ENCODE measurements at places on chromosomes 5 and 9.

DNA sequence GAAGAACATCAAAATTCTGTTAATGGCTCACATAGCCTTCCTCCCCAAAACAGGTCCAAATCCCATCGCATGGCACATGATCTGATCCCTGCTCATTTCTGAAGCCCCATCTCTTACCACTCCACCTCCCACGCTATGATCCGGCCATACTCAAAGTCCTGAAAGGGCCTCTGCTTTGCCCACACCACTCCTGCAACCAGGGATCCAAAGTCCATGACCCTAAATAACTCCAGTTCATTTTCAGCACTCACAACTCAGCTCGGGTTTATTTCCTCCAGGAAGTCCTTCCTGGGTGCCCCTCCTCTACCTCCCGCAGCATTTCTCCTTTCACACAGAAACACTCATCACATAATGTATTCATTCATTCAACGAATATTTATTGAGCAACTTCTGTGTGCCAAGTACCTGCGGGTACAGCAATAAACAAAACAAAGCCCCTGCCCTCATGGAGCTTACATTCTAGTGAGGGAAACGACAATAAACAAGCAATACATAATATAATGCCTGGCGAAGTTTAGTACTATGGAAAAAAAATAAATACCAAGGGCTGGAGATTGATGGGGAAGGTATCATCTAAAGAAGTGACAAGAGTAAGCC lies 2.7 kb downstream of the TTLL11 start:
- DNase-seq: no peak

GRCh38 chr5:170749911-170750431 lies 33.6 kb upstream of the GABRP start:
- DNase-seq: no peak

DNA sequence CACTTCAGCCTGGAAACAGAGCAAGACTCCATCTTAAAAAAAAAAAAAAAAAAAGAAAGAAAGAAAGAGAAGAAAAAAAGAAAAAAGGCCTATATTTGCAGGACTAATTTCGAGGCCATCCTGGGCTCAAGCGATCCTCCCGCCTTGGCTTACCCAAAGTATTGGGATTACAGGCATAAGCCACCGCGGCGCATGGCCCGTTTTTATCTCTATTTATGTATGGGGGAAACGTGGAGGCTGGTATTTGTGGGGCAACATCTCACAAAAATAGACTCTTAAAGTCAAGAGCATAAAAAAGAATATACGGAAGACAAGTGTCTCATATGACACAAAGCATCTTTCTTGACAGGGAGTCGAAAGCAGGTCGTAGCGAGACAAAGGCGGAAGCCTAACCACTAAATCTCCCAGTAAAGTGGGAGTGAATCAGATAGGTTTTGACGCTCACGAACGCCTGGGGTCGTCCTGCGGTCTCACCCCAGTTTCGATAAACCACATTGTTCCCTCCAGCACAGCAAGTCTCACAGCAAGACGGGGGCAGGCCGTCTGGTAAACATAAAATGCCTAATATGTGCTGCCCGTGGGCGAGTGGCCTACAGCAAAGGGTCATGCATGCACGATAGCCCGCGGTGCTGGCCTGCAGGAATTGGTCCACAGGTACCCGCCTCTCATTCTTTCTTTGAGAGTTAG lies 1.8 kb upstream of the TRIM41 start:
- no peak for DNase-seq

DNA sequence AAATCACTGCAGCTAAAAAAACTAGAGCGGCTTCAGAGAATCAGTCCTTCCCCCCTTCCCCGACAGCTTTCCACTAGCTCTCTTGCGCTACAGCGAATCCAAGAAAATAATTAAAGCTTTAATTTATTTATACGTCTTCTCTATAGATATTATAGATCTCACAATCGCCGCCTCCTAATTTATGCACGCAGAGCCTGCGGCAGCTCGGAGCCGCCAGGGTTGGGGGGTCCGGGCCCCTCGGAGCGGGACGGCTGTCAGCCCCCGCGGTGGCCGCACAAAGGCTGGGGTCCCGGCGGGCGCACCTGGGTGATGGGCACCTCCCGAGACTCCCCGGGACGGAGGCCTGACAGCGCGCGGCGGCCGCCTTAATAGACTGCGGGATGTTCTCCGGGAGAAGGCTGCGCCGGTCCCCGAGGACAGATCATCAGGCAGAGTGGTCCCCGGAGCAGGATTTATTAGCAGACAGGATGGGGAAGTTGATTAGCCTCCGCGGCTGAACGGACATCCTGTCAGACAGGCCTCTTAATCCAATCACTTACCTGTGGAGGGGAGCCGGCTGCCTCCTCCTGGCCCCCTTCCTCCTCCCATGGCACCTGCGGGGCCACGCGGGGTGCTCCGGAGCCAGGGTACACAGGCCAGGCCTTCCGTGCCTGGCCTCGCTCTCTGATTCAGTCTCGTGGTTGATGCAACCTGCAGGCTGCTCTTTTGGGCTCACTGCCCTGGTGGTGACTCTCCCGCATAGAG lies 166.8 kb downstream of the MELK start:
- no peak for DNase-seq

DNA sequence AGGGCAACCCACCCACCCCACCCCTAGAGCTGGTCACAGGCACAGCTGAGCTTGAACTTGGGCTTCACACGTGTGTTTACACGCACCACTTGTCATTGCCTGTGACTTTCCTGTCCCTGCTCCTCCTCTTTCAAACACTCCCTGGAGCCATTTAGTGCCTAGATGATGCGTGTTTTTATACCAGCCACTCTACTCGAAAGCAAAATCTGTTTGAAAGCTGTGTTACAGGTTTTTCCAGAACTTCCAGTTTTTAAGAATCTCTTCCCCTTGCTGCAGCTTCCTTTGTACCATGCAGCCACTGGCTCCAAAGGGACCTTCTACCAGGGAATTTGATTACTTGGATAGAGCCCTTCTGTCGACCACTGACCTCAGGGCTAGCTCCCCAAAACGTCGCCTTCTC lies 78.8 kb upstream of the SPRY4 start:
- no peak for DNase-seq

DNA sequence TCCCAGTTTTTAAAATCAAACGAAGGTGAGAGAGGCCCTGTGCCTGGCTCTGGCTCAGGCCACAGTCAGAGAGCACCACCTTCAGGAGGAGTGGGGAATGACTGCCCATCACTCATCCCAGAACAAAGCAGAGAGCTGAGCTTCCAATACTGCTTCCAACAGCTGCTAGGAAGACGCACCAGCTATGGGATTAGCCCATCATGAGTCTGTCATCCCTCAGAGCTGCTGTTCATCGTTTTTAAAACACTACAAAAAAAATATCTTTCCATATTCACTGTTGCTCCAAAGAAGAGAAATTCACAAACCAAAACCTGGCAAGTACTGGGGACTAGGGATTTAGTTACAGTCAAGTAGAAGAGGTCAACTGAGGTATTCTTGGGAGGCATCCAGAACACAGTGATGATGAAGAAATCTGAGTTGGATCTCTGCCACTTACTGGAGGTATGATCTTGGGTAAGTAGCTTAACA lies 102.4 kb downstream of the CDK5RAP2 start:
- peak; percentile 28 for DNase-seq

GRCh38 chr5:134079748-134080581 lies 34.5 kb upstream of the TCF7 start:
- DNase-seq: no peak

GRCh38 chr5:31845361-31845760 lies 206.4 kb downstream of the PDZD2 start:
- DNase-seq: no peak

GRCh38 chr5:109177227-109177626 lies 232.5 kb downstream of the PJA2 start:
- DNase-seq: no peak

- no peak for DNase-seq
Observed at GRCh38 chr5:129204525-129204924, 110.0 kb downstream of the ISOC1 start.

DNA sequence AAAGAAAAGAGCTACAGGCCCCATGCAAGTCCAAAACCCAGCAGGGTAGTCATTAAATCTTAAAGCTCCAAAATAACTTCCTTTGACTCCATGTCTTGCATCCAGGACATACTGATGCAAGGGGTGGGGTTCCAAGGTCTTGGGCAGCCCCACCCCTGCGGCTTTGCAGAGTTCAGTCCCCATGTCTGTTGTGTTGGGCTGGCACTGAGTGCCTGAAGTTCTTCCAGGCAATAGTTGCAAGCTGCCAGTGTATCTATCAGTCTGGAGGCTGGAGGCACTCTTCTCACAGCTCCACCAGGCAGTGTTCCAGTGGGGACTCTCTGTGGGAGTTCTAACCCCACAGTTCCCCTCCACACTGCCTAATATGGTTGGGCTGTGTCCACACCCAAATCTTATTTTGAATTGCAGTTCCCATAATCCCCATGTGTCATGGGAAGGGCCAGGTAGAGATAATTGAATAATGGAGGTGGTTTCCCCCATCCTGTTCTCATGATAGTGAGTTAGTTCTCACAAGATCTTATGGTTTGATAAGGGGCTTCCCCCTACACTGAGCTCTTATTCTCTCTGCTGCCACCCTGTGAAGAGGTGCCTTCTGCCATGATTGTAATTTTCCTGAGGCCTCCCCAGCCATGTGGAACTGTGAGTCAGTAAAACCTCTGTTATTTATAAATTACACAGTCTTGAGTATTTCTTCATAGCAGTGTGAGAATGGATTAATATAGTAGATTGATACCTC lies 237.5 kb upstream of the ADRA1B start:
- DNase-seq: no peak

DNA sequence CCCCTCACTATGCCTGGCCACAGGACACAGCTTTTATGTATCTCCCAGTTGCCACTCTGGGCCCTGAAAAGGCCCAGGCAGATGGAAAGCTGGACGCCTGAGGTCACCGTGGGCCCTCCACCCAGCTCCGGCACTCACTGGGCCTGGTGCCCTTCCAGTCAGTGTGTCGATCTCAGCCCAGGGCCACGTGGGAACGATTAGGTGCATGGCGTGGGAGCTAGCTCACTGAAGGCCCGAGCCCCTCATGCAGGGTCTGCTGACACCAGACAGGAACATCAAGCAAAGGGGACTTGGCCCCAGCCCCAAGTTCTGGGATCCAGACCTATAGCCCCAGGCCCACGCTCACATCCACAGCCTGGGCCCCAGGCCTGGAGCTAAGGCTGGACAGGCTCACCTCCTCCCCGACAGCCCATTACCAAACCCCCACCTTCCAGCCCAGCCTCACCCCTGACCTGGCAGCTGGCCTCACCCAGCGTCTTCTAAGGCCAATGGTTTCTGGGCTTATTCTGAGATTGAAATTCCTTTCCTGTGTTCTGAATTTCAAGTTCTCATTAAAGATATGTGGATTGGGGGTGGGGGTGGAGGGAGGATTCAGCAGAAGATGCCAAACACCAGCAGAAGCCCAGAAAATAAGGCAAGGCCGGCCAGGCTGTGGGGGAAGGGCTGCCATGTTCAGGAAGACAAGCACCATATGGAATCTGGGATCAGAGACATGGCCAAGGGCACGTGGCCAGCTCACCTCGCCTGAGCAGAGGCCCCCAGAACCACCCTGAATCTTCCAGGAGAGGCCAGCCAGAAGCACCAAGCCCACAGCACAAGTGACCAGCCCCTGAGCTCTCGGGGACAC lies 74.5 kb downstream of the ADAMTS2 start:
- DNase-seq: no peak

DNA sequence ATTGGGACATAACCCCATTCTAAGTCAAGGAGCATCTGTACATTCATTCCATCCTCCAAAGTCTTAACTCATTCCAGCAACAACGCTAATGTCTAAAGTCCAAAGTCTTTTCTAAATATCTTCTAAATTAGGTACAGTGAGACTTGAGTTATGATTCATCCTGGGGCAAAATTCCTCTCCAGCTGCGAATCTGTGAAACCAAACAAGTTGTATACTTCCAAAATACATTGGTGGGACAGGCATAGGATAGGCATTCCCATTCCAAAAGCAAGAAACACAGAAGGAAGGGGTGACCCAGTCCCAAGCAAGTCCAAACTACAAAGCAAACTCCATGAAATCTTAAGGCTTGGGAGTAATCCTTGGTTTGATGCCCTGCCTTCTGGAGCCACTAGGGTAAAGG lies 97.6 kb upstream of the FANCC start:
- no peak for DNase-seq

- no peak for DNase-seq
Observed at GRCh38 chr5:80933036-80933435, 27.1 kb upstream of the RASGRF2 start.

GRCh38 chr5:138111937-138112336 lies 27.3 kb downstream of the NME5 start:
- DNase-seq: no peak

DNA sequence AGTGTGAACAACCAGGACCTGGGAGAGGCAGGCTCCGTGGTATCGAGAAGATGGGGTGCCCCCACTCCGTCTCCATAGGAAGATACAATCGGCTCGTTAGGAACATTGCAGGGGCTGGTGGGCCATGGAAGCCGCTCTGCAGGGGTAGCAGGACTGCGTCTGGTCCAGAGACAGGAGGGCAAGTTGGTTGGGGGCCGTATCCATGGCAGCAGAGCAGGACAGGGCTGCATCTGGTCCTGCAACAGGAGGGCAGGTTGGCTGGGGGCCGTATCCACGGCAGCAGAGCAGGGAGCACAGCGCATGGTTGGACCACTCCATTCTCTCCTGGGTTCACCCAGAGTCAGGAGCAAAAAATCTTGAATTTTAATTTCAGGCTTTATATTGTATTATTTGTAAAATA lies 98.2 kb downstream of the ANKRD33B start:
- no peak for DNase-seq

GRCh38 chr5:96627792-96628398 lies 34.3 kb upstream of the CAST start:
- DNase-seq: no peak

DNA sequence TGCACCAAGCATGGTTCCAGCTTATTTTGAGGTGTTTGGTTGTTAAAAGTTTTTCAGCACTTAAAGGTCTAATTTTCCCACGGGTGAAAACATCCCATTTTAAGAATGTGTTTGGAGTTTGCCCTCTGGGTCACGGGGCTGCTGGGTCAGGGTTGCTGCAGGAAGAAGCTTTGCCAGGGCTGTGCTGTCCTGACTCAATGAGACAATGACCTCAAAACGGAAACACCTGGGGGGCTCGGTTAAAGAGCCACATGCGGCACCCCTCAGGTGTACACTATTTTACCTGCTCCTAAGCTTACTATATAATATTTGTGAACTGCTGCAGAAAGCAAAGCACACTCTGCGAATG lies 27.6 kb downstream of the UBE2QL1 start:
- no peak for DNase-seq

- no peak for DNase-seq
Observed at GRCh38 chr9:19828576-19829109, 39.8 kb upstream of the SLC24A2 start.

DNA sequence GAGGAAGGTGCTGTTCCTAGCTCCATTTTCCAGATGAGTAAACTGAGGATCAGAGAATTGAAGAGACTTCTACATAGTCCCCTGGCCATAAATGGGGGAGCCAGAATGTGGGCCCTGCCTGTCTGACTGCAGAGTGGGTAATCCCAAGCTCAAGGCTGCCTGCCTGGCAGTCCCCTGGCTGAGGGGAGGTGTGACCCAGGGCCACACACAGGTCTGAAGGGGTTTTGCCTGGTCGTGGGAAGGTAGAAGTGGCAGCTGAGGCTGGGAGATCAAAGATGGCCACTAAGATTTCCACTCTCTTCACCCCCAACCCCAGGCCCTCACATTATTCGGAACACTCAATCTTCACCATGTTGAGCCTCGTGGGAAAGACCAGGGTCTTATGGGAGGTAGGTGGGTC lies 176.3 kb downstream of the MACROH2A1 start:
- no peak for DNase-seq
